Stimulated activated CD8-positive, alpha-beta memory T cell treated with anti-CD3 and anti-CD28 coated beads, Interleukin-7, amount 100 ng/mL, for 1 hour (primary cell): ENCODE measurements at places on chromosomes 3 and 15.

DNA sequence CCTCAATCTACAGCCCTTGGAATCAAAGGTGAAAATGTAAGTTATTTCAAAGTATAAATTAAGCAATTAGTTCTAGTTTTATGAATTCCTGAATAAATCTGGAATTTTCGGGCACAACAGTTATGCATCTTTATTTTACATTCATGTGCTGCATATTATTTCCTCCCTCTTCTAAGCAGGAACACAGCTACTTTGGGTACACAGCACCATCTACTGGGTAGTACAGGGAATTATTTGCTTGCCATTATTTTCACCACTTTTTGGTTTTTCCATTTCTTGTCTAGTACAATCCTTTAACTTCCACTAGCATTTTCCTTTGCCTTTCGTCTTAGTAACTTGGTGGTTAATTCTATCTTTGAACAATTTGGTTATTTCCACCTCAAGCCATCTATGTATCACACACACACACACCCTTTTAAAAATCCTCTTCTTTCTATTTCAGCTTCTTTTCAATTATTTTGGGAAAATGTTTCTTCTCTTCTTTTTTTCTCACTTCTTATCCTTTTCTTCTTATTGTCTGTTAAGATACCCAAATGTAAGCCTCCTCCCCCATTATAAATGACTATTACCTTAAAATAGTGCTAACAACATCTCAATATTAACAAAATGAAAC lies 451.0 kb downstream of the MFSD1 start:
- DNase-seq = no peak

DNA sequence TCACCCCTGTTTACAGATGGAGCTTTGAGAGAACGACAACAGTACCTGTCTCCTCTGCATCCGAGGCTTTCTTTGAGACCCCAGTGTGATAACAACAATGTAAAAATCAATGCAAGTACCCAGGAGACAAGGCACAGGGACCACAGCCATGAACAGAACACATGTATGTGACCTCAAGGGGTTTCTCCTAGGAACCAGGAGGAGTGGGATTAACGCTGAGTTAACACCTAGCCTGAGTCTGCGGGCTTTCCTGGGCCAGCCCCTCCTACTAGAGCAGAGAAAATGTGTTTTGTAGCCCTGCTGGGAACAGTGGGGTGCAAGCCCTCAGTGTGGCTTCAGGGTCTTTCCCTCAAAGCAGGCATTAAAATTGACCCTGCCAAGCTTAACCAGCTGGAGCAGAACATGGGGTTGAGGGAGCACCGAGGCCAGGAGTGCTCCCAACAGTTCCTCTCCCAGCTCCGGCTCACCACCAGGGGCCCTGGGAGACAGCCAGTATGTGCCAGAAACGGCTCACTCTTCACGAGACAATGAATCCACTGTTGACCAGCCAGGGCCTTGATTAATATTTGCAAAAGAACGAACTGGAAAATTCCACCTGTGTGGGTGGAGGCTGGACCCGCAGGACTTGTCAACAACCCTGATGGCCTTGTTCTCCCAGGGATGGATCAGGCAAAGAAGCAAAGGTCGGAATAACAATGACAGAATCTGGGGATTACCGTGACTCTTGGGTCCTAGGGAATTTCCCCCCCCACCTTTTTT lies 3.6 kb downstream of the CHDH start:
- no peak for DNase-seq

GRCh38 chr3:46356909-46357308 lies 3.0 kb downstream of the CCR2 start:
- no peak for DNase-seq

- no peak for DNase-seq
These were observed 188.7 kb upstream of the EIF1B start for GRCh38 chr3:40120806-40121205.

DNA sequence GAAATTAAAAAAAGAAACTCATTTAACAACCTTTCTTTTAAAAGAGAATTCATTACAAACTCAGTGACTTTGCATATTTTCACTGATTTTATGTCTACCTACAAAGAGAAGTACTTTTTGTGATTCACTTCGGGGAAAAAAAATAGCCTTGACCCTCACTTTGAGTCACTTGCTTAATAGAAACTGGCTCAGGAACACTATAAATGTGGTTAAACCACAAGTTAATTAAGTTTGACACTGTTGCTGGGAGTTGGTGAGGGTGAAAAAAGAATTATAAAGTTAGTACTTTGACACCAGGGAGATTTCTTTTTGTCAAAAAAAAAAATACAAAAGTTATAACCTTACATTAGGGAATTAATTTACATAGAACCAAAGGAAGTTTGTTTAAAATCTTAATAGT lies 810.9 kb downstream of the NR2F2 start:
- no peak for DNase-seq

GRCh38 chr15:99983886-99984286 lies 250.6 kb upstream of the LYSMD4 start:
- DNase-seq = no peak

GRCh38 chr3:22542311-22542710 lies 660.8 kb upstream of the UBE2E2 start:
- DNase-seq = no peak
